ENCODE measurements at places on chromosomes 4 and X. TPM values are rescaled to one million over a fixed set of nuclear protein-coding genes. Genes with fewer than 3 reads are reported as not detected.

The NDST3 gene
- 0.57 TPM for total RNA-seq

The TENM3 gene
- 127 TPM for total RNA-seq

The HSFX2 gene
- not detected for total RNA-seq

The PNMA3 gene
- total RNA-seq: 0.93 TPM

The PPP4R3C gene
- total RNA-seq: not detected

All from astrocyte (in vitro differentiated cells and primary cell).